ENCODE measurements at places on chromosomes 13 and 19. TPM values are rescaled to one million over a fixed set of nuclear protein-coding genes. Genes with fewer than 3 reads are reported as not detected.

GRCh38 chr19:31356587-31357314 is 7.5 kb upstream of the TSHZ3 start:
- no peak for DNase-seq

DNA sequence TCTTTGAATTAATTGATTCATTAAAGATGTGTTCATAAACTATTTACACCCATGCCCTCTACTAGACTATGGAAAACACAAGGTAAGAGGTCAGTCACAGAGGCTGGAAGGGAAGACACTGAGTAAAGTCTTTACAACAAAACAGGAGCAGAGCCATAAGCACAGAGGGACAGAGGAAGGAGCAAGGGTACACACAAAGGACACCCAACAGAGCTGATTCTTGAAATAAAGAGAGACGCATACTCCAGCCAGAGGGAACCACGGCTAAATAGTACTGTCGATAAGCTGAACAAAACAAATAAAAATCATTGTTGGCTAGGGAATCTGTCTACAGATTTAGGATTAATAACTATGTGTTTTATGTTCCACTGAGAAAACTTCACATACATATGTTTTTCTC is 289.2 kb downstream of the EFNB2 start:
- DNase-seq = no peak

DNA sequence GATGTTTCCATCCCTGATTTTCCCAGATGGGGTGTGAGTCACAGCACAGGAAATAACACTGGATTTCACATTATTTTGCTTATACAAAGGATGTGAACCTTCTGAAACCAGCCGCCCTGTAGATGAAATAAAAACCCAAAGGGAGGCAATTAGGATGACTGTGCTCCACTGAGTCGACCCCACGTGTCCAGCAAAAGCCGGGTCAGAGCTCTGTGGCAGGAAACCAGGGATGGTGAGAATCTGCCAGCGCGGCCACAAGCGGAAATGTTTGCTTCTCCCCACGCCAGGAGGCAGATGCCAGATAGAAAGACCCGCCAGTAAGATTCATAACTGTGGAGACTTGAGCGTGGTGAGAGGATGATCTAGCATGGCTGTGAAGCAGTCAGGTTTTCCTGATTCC is 764.4 kb downstream of the LIG4 start:
- DNase-seq = peak; percentile 55

GRCh38 chr13:101489643-101490405 is 37.3 kb downstream of the ITGBL1 start:
- DNase-seq = no peak

GRCh38 chr13:45823583-45823982 is 28.0 kb downstream of the SIAH3 start:
- no peak for DNase-seq

DNA sequence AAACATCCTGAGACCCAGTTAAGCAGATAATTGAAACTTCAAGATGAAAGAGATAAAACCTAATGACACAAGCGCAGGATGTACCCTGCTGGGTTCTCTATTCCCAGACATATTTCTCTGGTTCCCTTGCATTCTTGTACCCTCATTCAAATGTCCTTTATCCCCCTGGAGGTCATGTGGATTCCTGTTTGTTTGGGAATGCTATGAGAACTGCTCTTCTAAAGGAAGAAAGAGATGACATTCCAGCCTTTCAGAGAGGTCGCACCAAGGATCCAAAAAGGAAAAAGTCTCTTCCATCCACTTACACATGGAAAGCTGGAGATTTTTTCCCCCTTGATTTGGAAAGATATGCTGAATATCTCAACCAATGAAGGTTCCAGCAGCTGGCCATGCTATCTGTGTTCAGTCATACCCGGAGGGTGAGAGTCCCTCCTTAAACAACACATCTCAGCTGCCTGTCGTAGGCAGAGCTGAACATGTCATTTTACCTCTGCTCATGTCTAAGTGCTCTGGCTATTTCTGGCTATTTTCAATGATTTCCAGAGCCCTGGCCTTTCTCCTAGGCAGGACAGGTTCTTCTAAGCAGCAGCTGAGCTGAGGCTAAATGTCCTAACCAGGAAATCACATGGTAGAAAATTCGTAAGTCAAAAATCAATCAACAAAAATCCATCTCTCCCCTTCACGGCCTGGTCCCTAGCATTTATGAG is 52.5 kb downstream of the C13orf42 start:
- no peak for DNase-seq

The IL11 gene
- polyA plus RNA-seq = 0.90 TPM

The ABCA7 gene
- polyA plus RNA-seq = 4.9 TPM

All from left lung (tissue), 14 donors.